ENCODE measurements at places on chromosomes 7 and 10.
A peak's percentile ranks its signal among the peaks of the same experiment; 100 is the strongest.

DNA sequence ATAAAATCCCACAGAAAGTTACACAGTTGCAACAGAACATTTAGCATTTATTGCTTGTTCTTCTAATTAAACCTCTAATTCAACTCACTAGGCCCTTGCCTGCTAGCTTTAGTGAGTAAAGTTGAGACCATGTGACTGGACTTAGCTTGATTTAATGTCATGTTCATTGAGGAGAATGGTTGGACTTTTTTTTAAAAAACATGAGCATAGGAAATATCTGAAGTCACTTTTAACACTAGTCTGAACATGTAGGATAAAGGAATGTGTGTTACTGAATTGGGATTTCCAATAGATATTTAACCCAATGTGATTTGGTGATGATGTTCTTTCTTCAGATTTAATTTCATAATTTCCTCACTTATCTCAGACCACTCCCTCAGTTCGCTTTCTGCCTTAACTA, 24.6 kb upstream of the GLCCI1 start:
- DNase-seq, result no peak

- peak; percentile 63 for DNase-seq
These were observed 470.0 kb downstream of the SUGCT start for GRCh38 chr7:40604601-40605438.

GRCh38 chr7:132855901-132856300, 226.0 kb downstream of the CHCHD3 start:
- DNase-seq, result no peak

DNA sequence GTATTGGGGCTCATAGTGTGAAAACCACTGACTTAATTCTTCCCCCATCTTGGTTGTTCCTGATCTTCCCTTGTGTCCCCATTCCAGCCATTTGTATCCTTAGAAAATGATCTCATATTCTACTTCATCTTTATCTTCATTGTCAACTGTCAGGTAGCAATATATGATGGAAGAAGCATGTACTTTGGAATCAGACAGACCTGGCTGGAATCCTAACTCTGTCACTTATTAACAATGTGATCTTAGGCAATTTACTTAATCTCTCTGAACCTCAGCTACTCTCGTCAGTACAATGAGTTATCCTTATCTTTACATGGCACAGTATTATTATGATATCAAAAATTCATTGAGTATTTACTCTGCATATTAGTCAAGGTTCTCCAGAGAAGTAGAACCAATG, 10.1 kb downstream of the CFTR start:
- DNase-seq, result no peak

- no peak for DNase-seq
These were observed 727.9 kb upstream of the KCND2 start for GRCh38 chr7:119545118-119545517.

DNA sequence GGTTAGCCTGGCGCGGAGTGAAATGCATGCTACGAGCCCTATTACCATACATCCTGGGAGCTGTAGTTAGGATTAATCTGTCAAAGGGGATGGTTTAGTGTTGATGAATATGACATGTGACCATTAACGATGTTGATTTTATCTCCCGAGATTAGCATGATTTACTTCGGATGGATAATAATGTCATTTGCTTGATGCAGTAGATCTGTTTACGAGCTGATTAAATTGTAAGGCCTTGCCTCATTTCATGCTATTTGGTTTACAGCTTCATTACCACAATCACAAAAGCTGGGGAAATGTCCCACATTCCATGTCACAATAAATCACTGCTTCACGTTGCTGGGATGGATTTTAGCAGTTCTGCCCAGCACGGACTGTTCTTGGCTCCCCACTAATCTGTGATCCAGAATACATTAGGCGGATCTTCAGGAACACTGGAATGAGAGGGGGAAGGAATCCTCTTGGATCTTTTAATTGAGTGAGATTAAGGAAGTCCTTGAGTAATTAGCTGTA, 22.3 kb downstream of the ZNF503 start:
- DNase-seq, result no peak

DNA sequence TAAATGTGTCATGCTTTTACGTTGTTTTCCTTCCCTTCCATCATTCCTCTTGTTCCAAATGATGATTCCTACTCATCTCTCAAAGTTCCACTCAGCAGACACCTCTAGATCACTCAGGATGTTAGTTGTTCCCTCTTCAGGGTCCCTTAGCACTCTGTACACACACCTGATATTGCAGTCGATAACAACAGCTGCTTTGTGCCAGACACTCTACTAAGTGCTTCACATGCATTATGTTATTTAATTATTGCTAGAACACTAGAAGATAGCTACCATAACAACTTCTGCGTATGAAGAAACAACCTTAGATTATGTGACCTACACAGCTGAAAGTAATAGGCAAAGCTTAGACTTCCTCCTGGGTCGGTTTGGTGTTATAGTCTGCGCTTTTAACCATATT, 29.6 kb downstream of the PCBD1 start:
- no peak for DNase-seq

GRCh38 chr7:140888087-140888486, 36.6 kb downstream of the BRAF start:
- no peak for DNase-seq

DNA sequence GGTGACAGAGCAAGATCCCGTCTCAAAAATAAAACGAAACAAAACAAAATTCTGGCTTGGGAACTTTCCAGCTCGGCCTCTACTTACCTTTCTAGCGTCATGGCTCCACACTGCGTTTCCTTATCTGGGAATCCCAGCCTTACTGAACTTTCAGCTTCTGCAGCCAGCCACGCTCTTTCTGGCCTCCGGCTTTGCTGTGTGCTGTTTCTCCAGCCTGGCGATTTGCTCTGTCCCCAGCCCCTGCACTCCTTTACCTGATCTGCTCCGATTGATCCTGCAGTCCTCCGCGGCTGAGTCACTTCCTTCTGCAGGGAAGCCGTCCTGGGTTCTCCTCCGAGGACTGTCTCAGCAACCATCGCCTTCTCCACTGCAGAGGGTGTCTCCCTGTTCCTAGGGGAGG, 71.0 kb upstream of the FAM171A1 start:
- DNase-seq, result no peak

- DNase-seq, result peak; percentile 20
These were observed 87.8 kb upstream of the DYNC1I1 start for GRCh38 chr7:95684505-95684904.

DNA sequence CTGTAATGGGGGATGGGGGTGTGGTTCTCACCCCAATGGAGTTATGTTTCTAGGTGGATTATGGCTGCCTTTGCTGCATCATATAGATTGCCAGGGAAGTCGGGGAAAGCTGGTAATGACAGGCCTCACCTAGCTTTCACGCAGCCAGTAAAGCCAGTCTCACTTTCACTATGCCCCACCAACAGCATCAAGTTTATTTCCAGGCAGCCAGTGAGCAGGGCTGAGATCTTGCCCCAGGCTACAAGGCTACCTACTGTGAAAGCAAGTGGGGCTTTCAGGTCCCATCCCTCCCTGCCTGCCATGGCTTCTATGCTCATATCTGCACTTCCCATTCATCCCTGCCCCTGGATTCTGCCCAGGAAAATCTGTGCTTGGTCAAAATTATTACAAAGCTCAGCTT, 61.7 kb upstream of the NXPH1 start:
- no peak for DNase-seq

DNA sequence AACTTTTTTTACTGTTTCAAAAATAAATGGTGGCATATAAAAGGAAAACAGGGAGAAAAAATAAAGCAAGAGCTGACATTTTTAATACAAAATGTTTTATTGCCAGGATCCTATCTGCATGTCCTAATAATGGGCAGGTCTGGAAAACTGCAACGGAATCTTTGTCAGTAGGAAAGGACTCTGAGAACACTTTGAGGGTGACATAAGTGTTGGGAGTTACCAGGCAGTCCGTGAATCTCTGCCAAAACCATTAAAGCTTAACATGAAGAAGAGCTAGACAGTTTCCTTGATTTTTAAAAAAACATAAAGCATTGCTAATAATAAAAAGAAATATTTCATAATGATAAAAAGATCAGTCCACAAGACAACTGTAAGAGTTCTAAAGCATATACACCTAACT, 80.7 kb downstream of the AGMO start:
- DNase-seq, result no peak

DNA sequence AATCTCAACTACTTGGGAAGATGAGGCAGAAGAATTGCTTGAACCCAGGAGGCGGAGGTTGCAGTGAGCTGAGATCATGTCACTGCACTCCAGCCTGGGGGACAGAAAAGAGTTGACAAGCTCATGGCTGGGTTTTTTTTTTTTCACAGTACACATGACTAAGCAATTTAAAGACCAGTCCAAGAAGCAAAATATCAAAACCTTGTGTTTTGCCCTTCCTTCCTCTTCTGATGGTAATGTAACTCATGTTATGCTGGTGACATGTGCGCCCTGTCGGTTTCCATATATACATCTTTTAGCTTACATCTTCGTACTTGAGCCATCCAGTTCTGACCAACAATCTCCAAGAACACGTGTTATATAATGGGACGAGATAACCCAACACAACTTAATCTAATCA, 237.7 kb upstream of the PLXDC2 start:
- DNase-seq, result no peak

- no peak for DNase-seq
These were observed 14.8 kb downstream of the CHAT start for GRCh38 chr10:49628599-49628998.

GRCh38 chr7:84058311-84059076, 136.1 kb downstream of the SEMA3A start:
- DNase-seq, result no peak

- DNase-seq, result no peak
These were observed 92.1 kb downstream of the CCDC71L start for GRCh38 chr7:106568680-106569499.

GRCh38 chr10:34249634-34250033, 565.5 kb downstream of the PARD3 start:
- no peak for DNase-seq

- DNase-seq, result no peak
These were observed 80.3 kb upstream of the LYZL2 start for GRCh38 chr10:30709700-30710358.

- no peak for DNase-seq
These were observed 902.5 kb downstream of the PCDH15 start for GRCh38 chr10:53898532-53898931.

- DNase-seq, result no peak
These were observed 2.4 kb upstream of the NKX2-3 start for GRCh38 chr10:99530108-99531025.

DNA sequence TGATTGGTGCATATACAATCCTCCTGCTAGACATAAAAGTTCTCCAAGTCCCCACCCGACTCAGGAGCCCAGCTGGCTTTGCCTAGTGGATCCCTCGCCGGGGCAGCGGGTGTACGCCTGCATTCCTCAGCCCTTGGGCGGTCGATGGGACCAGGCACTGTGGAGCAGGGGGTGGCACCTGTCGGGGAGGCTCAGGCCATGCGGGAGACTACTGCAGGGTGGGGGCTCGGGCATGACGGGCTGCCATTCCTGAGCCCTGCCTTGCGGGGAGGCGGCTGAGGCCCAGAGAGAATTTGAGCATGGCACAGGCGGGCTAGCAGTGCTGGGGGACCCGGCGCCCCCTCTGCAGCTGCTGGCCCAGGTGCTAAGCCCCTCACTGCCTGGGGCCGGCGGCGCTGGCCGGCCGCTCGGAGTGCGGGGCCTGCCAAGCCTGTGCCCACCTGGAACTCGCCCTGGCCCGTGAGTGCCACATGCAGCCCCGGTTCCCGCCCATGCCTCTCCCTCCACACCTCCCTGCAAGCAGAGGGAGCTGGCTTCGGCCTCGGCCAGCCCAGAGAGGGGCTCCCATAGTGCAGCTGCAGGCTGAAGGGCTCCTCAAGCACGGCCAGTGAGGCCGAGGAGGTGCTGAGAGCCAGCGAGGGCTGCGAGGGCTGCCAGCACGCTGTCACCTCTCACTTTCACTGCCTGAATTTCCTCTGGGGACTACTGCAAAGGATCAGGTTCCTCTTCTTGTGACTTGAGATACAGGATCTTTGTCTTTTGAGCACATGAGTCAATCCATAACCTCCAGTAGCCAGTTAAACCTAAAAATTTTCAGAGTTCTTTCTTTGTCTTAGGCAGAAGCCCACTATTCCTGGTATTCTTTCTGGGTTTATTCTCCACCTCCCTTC, 25.1 kb upstream of the ELOVL3 start:
- DNase-seq, result no peak

- DNase-seq, result no peak
These were observed 108.2 kb upstream of the EGR2 start for GRCh38 chr10:62924344-62924748.

GRCh38 chr10:85916286-85916685, 450.3 kb downstream of the GRID1 start:
- no peak for DNase-seq

GRCh38 chr10:122879339-122880273, at the start of gene FAM24B:
Gene FAM24B (minus strand): TSS chr10:122879581. CDS start chr10:122850515, 29,066 bp downstream.
- DNase-seq, result peak; percentile 93

DNA sequence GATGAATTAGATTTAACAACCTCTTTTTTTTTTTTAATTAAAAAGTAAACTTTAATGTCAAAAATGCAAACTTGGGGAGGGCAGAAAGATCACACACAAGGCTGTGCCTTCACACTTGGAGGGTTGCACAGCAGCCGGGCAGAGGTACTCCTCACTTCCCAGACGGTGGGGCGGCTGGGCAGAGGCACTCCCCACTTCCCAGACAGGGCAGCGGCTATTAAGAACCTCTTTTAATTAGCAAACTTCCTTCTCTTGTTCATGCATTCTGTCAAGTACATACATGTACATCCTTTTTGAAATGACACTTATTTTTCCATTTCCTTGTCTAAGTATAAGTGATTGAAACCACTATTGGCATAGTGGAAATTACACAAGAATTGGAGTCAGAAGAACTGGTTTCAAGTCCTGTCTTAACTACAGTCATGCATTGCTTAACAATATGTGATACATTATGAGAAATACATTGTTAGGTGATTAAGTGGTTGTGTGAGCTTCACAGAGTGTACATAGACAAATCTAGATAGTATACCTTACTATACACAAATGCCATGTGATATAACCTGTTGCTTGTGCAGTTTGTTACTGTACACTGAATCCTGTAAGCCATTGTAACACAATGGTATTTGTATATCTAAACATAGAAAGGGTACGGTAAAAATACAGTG, 26.5 kb downstream of the BTRC start:
- no peak for DNase-seq

DNA sequence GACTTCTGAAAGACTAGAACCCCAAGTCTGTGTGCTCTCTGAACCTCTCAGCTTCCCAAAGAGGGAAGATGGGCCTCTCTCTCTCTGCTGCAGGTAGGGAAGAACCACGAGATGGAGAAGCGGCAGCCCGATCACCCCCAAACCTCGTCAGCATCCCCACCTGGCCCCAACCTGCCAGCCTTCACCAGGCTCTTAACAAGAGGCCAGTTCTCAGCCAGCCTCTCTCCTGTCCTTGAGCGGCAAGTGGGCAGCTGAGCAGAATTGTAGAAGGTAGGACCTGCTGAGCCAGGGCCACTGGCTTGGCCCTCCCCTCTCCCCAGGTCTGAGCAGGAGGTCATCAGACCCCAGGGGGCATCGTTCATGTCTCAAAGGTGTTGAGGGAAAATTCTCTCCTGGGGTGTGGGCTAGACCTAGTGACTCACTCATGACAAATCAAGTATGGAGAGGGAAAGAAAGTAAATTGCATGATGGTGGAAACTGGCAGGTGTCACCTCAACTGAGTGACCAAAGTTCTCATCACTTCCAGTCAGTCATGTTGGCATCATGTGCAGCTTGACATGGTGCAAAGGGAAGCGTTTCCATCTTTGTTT, 92.0 kb upstream of the GPR26 start:
- no peak for DNase-seq

- no peak for DNase-seq
These were observed 52.2 kb downstream of the R3HCC1L start for GRCh38 chr10:98186681-98187080.
